CD4-positive, alpha-beta T cell treated with Interleukin-4 for 1 hour (primary cell): ENCODE measurements at places on chromosomes 6 and 20.

DNA sequence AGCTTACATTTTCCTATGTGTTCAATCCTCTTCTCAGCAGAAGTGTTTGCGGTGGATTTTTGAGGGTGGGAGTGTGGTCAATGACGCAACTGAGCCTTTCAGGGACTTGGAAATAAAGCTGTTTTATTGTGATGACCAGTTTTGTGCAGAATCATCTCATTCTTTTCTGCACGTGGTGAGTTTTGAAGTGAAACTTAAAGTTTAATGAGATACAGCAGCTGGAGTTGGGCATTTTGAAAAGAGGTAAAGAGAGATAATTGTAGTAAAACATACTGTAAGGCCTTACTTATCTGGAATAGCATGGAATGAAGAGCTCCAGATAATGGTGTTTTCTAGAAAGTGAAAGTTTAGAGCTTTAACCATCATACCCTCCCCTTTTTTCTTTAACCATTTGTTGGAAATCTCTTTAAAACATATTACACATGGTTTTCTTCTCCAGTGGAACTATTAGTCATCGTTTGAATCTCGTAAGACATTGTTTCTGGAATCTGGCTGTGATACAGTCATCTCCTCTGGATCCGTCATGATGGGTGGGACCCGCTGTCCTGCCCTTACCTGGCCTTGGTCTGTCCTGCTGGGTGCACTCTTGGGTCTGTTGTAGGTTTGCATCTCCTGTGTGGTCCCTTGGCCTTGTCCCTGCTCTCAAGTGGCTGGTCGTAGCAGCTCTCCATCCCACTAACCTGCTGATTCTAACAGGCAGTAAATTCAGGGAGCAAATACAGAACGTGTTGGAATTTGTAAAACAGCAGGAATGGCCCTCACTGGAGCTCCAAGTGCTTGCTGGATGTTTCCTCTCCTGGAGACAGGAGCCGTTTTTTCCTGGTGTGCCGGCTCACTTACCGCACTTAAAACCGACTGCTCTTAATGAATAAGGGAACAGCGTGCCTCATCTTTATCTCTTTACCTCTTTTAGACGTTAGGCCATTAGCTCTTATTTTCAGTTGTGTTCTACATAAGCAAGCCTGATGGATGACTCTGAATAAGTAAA is 29.8 kb downstream of the UST start:
- DNase-seq, result no peak

DNA sequence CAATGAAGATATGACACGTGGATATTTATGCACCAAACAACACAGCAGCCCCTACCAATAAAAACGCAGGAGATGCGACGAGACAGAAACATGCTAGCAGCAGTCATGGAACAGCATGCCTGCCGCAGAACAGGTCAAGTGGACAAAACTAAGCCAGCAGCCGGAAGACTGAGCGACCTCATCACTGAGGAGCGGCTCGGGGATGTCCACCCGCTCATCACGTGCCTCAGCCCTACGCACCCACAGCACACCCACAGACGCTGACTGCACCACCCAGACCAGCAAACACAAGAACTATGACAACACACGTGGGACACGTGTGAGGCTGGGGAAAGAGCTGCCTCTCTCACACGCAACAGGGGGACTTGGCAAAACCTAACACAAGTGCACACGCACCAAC is 81.7 kb downstream of the TAF4 start:
- DNase-seq, result no peak

GRCh38 chr6:134517145-134517658 is 199.3 kb upstream of the SGK1 start:
- DNase-seq, result no peak

DNA sequence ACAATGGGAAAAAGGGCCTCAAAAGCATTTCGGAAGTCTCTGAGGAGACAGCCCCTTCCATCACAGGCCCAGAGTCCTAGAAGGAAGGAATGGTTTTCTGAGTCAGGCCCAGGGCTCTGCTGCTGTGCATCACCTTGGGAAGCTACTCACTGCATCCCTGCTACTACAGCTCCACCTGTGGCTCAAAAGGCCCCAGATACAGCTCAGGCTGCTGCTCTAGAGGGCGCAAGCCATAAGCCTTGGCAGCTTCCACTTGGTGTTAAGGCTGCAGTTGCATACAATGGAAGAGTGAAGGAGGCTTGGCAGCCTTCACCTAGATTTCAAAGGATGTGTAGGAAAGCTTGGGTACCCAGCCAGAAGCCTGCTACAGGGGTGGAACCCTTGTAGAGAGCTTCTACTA is 54.8 kb downstream of the MEI4 start:
- DNase-seq, result no peak

DNA sequence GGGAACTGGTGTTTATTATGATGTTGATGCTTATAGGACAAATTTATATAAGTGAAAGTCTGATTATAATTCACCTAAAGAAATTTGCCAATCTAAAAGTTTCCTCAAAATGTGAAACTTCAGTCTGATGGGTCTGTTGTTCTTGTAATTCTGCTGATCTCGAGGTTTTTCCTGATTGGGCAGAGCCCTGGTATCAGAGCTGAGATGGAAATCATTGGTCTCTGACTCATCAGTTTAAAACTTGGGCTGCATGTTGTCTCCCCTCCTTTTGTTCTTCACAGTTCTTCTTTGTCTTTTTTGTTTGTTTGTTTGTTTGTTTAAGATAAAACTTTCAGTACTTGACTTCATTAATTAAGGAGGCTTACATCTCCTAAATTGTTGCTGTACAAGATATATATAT is 5.9 kb downstream of the SMAP1 start:
- no peak for DNase-seq

- no peak for DNase-seq
Observed at GRCh38 chr6:71197267-71197666, 91.3 kb upstream of the OGFRL1 start.

DNA sequence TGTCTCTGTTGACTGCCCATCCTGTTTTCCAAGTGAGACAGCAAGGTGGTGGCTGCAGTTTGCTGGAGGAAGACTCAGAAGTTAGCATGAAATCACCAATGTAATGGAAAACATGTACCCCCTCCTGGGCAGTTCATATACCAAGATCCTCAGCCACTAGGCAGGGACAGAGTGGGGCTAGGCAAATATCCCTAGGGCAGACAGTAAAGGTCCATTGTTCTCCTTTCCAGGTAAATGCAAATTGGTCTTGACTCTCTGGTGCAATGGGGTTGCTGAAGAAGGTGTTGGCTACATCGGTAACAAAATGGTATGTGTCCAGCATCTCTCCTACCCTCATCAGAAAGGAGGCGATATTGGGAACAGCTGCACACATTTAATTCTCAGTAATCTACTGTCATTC is 233.6 kb upstream of the SOX4 start:
- DNase-seq, result no peak

DNA sequence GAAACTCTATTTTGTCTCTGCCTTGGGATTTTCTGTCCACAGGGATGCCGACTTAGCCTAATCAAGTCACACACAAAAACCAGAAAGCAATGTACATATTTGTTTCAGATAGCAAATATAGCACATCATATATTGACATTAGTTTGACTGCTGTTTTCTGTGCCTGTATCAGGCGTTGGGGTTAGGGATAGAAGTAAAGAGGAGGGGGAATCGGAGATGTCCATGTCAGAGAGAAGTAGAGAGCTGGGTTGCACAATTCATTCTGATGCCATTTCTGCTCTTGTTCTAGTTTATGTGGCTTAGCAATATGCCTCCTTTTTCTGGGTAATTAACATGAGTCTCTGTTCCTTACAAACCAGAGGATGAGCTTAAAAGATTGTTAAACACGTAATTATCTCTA is 14.7 kb upstream of the IPCEF1 start:
- DNase-seq, result no peak

DNA sequence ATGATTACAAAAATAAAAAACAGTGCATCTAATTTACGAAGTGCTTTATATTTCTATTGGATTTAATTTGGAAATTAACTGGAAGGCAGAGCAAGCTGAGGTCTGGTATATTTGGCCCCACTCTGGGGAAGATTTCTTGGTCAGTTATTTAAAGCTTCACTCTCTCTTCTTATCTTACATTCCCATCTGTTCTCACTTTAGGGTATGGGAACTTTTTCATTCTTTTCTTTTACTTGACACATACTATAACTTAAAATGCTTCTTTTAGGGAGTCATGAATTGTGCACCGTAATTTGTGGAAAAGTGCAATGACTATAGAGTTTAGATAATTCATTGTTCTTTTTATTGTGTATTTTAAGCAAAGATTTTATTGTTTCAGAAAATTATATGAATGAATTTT is 170.4 kb downstream of the BCKDHB start:
- no peak for DNase-seq

GRCh38 chr6:11322252-11322885 is 89.9 kb upstream of the NEDD9 start:
- no peak for DNase-seq

DNA sequence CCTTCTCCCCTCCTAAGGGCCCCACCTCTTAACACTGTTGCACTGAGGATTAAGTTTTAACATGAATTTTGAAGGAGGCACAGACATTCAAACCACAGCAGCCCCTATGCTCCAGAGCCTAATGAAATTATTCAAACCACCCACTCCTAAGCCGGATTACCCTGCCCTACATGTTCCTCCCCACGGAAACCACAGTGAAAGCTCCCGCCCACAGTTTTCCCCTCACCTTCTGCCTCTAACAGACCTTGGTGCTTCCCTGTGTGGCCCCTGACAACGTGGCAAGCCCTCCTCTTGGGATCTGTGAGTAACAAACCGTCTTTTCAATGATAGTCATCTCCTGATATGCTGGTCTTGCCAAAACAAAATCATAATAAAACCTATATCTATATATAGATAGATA is 74.8 kb downstream of the RIN2 start:
- no peak for DNase-seq

- DNase-seq, result no peak
Observed at GRCh38 chr20:32063695-32064094, 11.7 kb downstream of the HCK start.

DNA sequence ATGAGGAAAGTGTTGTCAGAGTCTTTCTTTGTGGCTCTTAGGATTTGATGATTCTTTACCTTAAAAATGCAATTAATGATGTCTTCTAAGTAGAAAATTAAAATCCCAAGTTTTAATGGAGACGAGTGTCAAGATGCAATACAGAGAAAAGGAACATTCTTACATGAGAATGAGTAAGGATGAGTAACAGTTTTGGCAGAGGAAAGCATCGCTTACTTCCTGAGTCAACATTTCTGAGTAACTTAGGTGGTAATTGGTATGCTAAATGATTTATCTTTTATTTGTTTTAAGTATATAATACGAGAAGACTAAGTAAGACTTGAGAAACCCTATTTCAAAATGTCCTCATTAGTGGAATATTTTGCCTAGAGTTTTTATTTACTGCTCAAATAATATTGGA is 101.3 kb downstream of the RTN4IP1 start:
- DNase-seq, result no peak

DNA sequence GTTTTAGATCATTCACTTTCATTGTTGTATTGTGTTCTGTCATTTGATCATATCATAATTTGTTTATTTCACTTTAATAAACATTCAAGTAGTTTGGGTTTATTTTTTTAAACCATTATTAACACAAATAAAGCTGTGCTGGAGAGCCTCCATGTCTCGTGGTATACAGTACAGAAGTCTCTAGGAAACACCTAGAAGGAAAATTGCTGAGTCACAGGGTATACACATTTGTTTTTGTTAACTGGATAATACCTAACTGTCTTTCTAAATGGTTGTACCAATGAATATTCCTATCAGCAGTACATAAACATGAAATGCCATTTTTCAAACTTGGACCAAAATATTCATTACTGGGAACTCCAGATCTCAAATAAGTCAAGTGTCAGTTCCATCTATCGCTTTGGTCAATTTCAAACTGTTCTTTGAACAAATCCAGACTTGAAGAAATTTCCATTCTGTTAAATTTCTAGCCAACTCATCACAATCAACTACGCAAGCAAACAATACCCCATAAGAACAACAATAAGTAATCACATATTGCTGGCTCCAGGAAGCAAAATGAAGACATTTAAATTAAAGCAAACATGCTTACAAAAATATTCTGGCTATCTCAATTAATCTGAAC is 138.1 kb downstream of the ATXN1 start:
- DNase-seq, result no peak

DNA sequence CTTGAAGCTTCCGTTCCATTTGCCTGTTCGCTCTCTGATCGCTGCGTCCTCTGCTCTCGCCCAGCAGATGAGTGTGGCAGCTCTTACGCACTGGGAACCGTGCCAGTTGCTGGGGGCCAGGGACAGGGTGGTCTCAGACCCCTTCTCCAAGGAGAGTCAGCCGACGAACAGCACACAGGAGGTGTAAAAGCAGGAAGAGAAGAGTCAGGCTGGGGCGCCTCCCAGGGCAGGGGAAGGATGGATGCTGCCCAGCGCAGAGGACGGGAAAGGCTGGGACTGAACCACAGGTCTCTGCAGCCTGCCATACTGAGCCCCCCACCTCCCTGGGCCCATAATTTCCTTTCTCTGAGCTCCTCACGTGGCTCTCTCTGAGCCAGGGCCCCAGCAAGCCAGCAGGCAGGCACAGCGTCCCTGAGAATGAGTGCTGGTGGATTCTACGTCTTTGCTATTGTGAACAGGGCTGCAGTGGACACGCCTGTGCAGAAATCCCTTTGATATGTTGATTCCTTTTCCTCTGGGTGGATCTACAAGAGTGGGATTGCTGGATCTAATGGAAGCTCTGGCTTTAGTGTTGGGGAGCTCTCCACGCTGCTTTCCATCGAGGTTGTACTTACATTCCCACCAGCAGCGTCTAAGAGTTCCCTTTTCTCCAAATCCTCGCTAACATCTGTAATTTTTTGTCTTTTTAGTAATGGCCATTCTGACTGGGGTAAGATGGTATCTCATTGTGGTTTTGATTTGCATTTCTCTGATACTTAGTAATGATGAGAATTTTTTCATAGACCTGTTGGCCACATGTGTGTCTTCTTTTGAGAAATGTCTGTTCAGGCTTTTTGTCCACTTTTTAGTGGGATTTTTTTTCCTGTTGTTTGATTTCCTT is 104.1 kb downstream of the PSMB1 start:
- no peak for DNase-seq

- DNase-seq, result no peak
Observed at GRCh38 chr6:42724825-42725224, 2.4 kb upstream of the PRPH2 start.

- no peak for DNase-seq
Observed at GRCh38 chr6:159075506-159076228, 30.9 kb upstream of the TAGAP start.

GRCh38 chr20:59004493-59004762 is 2.6 kb downstream of the CTSZ start:
- peak; percentile 25 for DNase-seq

DNA sequence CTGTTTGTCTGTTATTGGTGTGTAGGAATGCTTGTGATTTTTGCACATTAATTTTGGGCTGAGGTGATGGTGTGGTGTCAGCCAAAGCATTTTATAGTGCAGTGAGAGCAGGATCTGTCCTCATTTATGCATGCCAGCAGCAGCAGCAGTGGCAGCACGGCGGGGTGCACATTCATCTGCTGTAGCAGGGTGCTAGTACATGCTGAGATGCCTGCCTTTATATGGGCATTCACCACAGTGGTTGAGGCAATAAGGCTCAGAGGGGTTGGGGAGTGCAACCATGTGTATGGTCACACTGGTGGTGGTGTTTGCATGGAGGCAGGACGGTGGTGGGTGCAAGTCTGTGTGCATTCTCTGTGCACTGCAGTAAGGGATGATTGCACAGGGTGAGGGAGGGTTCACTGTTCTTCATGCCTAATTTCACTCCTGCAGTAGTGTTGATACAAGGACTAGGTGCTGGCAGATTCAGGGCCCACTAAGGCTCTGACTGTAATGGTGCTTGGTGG is 129.3 kb upstream of the SYNCRIP start:
- DNase-seq, result no peak

- no peak for DNase-seq
Observed at GRCh38 chr6:75493400-75494064, at the start of gene FILIP1. Gene FILIP1, minus strand, starts transcription at chr6:75493800. Its CDS starts 78,828 bp downstream, at chr6:75414972.

- DNase-seq, result no peak
Observed at GRCh38 chr20:57323034-57323433, 6.6 kb upstream of the SPO11 start.
